ENCODE measurements at places on chromosomes 1 and 21. TPM values are rescaled to one million over a fixed set of nuclear protein-coding genes. Genes with fewer than 3 reads are reported as not detected.
A peak's percentile ranks its signal among the peaks of the same experiment; 100 is the strongest.

- H3K4me1 ChIP-seq: peaks cover 58% of the 10 kb centered on the region
- no peak for DNase-seq
- no peaks in the 10 kb centered on the region for H3K36me3 ChIP-seq
Observed at GRCh38 chr1:93774707-93775106, 93.1 kb upstream of the BCAR3 start.

- DNase-seq: no peak
- no peaks in the 10 kb centered on the region for H3K27me3 ChIP-seq
- H3K4me3 ChIP-seq: no peak overlapping the region
- no peaks in the 10 kb centered on the region for H3K36me3 ChIP-seq
Observed at GRCh38 chr1:245549996-245550719, 395.4 kb downstream of the KIF26B start.

DNA sequence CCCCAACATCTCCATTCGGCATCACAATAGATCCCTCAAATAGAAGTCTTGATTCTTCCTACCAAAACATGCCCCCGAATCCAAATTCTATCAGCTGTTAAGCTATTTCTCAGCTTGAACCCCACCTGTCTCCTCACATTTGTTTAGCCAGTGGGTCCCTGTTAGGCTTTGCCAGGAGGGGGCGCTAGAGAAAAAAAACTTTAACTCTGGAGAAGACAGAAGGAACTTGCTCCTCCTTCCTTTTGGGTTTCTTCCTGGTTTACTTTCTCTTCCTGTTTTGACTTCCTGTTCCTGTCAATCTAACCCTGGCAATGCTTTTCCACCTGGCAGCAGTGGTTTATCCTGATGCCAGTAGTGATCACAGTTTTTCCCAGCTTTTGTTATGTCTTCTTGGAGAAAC is 95.6 kb upstream of the KCNK1 start:
- peak; percentile 11 for DNase-seq
- no peaks in the 10 kb centered on the region for H3K27me3 ChIP-seq
- H3K4me1 ChIP-seq: peaks cover 11% of the 10 kb centered on the region
- no peaks in the 10 kb centered on the region for H3K36me3 ChIP-seq

DNA sequence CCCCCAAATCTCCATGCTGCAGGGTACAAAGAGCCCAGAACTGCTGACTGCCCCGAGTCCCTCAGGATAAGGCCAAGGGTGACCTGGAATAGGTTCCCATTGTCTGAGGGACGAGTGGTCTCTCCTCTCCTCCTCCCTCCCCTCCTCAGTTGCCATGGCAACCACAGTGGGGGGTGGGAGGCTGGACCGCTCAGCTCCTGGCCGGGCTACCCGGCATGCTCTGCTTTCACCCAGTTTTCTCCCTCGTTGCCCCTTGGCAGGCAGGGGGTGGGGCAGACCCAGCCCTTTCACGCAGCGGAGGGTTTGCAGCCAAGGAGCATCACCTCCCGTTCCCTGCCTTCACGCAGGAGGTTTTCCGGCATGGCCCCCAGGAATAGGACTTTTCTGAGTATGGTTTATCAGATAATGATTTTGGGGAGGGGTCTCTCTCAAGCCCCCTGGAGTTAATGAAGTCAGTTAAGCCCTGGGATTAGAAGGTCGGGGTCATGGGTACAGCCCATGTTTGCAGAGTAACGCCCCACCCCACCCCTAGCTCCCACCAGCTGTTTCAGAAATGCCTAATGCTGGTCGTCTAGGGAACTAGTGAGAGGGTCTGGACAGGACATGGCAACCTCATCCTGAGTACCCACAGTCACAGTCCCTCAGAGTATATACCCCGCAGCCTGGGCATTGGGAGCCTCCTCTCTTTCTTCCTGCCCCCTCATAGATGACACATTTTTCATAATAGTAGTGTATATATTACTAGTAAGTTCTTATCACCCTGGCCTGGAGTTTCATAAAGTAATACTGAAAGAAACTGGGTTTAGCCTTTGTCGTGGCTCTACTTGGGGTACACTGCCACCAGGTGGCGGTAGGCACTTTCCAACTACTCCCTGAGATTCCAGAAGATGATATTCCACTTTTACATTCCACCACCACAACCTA is 20.7 kb downstream of the C1QB start:
- peaks cover 20% of the 10 kb centered on the region for H3K27me3 ChIP-seq
- H3K4me3 ChIP-seq: no peak overlapping the region
- H3K27ac ChIP-seq: no peak overlapping the region
- DNase-seq: no peak

GRCh38 chr1:164772635-164773034 is 213.7 kb downstream of the PBX1 start:
- peaks cover 28% of the 10 kb centered on the region for H3K4me1 ChIP-seq
- H3K4me3 ChIP-seq: no peak overlapping the region
- H3K36me3 ChIP-seq: no peaks in the 10 kb centered on the region

GRCh38 chr21:19286876-19287275 is 883.3 kb upstream of the TMPRSS15 start:
- H3K27ac ChIP-seq: no peak overlapping the region
- no peak for DNase-seq
- no peaks in the 10 kb centered on the region for H3K27me3 ChIP-seq
- no peaks in the 10 kb centered on the region for H3K36me3 ChIP-seq

DNA sequence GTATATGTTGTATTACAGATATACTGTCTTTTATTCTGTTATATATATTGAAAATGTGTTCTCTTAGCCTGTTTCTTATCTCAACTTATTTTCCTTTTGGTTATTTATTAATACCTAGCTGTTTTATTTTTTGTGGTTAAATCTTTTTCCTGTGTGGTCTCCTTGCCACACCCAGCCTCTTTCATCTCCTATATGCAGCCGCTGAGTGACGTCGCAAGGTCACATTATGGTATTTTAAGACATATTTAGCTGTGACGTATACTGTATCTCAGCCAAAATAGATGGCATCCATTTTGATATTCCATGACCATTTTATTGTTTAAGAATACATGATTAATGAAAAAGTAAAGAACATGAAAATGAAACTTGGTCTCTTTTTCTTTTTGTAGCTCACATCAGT is 29.1 kb downstream of the CENPF start:
- H3K4me3 ChIP-seq: no peak overlapping the region
- no peak overlapping the region for H3K27ac ChIP-seq
- peaks cover 4% of the 10 kb centered on the region for H3K36me3 ChIP-seq
- H3K27me3 ChIP-seq: no peaks in the 10 kb centered on the region
- no peak for DNase-seq
- no peaks in the 10 kb centered on the region for H3K4me1 ChIP-seq

GRCh38 chr1:243213045-243213787 is 41.9 kb downstream of the CEP170 start:
- no peaks in the 10 kb centered on the region for H3K36me3 ChIP-seq
- no peaks in the 10 kb centered on the region for H3K27me3 ChIP-seq
- no peak overlapping the region for H3K27ac ChIP-seq
- H3K4me3 ChIP-seq: no peak overlapping the region

DNA sequence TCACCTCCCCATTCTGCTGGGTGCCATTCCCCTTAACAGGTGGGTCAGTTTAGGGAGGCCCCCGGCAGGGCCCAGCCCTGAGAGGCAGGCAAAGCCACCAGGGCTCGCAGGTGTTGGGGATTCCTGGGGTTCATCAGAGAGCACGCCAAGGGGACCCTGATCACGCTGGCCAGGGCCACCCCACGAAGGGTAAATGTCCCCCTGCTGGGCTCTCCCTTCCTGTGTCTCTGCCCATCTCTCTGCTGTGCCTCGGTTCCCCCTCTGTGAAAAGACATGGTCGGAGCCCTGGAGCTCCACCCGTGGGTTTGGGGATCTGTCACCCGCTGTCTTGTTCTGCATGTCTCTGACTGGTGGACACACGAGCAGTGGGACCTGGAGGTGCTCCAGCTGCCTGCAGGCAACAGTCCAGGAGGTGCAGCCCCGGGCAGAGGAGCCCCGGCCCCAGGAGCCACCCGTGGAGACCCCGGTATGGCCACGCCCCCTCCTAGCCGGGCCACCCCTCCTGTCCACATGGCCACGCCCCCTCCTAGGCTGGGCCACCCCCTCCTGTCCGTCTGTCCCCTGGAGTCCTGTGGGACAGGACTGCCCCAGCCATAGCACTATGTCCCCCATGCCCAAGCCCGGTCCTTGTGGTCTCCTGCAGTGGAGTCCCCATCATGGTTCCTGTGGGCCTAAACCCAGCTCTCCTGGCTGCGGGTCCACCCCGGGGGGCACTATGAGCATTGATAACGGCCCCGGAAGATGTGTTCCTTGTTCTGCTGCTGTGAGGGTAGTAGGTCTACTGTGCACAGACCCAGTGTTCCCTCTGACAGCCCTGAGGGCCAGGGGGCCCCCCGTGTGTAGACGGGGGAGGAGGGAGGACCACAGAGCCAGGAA is 6.5 kb downstream of the AIRE start:
- no peaks in the 10 kb centered on the region for H3K36me3 ChIP-seq
- H3K27me3 ChIP-seq: peaks cover 32% of the 10 kb centered on the region
- no peak overlapping the region for H3K27ac ChIP-seq
- no peak for DNase-seq

DNA sequence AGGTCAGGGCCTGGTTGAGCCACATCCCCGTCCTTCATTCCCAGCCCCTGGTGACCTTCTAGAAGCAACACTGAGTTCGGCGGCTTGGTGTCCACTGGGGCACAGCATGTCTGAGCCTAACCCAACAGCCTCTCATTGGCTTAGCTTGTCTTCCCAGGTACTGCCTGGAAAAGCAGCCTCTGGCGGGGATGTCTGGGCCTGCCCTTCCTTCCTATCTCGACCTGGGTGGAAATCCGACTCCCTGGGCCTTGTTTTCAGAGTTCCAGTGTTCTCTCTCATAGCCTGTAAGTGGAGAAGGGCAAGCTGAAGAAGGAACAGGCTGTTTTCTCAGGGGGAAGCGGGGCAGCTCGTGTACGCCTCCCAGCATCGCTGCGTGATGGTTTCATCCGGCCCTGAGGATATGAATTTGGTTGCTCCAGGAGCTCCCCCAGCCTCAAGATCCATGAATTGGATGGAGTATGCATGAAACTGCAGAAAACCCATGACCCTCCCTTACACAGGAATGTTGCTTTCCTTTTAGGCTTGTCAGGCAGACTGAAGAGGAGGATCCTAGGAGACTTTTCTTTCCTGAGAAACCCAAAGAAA is 116.5 kb upstream of the IRF2BP2 start:
- H3K4me3 ChIP-seq: no peak overlapping the region
- no peaks in the 10 kb centered on the region for H3K27me3 ChIP-seq
- H3K27ac ChIP-seq: peak overlapping the region; percentile 100
- no peaks in the 10 kb centered on the region for H3K36me3 ChIP-seq

GRCh38 chr1:1550087-1550486 is 9.7 kb upstream of the TMEM240 start:
- no peak overlapping the region for H3K27ac ChIP-seq
- no peak for DNase-seq
- no peaks in the 10 kb centered on the region for H3K27me3 ChIP-seq
- no peaks in the 10 kb centered on the region for H3K36me3 ChIP-seq
- H3K4me1 ChIP-seq: peaks cover 7% of the 10 kb centered on the region
- H3K4me3 ChIP-seq: no peak overlapping the region

DNA sequence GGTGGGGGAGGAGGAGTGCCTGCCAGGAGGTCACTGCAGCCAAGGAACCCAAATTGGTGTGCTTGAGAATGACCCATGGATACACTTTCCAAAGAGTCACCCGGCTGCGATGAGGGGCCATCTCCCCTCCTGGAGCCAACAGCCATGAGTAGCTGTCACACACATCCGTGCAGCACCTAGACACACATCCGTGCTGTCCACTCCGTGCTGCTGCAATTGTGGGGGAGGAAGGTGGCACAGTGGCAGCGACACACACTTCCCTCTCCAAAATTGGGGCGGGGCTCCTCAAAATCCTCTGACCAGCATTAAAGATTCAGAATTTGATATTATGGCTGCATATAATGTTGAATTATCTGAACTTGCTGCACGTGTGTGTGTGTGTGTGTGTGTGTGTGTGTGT is 15.8 kb downstream of the TP73 start:
- no peak overlapping the region for H3K27ac ChIP-seq
- H3K36me3 ChIP-seq: no peaks in the 10 kb centered on the region
- peaks cover 15% of the 10 kb centered on the region for H3K4me1 ChIP-seq
- peaks cover 13% of the 10 kb centered on the region for H3K27me3 ChIP-seq

DNA sequence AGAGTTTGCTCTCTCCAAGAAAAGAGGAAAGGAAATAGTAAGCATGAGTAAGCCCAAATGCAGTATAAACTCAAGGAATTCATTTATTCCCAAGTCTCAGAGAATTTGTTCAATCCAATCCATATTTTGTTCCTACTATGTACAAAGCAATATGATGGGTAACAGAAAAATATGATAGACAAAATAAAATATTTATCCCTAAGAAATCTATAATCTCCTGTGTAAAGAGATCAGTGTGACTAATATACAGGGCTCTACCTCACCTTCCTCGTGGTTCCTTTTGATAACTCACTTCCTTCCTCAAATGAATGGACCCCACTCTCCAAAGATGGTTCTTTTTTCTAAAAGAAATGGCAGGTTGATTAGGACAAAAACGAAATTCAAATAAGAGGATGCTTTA is 7.6 kb downstream of the CLSPN start:
- DNase-seq: no peak
- no peak overlapping the region for H3K27ac ChIP-seq
- no peak overlapping the region for H3K4me3 ChIP-seq
- H3K4me1 ChIP-seq: no peaks in the 10 kb centered on the region
- H3K36me3 ChIP-seq: peaks cover 6% of the 10 kb centered on the region
- no peaks in the 10 kb centered on the region for H3K27me3 ChIP-seq

- DNase-seq: no peak
- no peaks in the 10 kb centered on the region for H3K4me1 ChIP-seq
- H3K27me3 ChIP-seq: no peaks in the 10 kb centered on the region
- no peaks in the 10 kb centered on the region for H3K36me3 ChIP-seq
- no peak overlapping the region for H3K4me3 ChIP-seq
Observed at GRCh38 chr1:172286629-172287076, 133.8 kb upstream of the C1orf105 start.

DNA sequence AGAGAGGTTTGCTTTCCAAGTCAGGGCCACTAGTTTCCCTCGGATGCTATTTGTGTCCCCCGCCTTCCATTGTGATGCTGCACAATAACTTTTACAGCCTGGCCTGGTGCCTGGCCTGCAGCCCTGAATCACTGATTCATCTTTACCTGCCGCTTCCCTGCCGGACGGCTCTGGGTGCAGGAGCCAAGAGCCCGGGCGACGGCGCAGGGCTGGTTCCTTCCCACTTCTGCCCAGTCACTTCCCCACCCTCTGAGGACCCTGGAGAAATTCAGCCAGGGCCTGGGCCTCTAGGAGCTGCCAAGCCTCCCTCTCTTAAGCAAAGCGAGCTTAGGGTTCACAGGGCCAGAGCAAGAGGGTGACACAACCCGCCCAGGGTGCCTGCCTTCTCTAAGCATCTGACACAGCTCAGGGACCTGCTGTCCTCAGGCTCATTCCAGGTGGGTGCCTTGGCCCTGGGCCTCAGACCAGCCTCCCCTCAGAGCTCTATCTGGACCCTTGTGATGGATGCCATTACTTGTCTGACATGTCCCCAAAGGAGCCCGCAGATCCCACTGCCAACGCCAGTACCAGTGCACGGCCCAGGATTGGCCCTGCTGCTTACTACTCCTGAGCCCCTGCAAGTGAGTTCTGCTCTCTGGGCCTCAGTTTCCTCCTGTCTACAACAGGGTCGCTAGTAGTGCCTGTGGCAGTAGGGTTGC is 381.0 kb upstream of the VAMP3 start:
- no peaks in the 10 kb centered on the region for H3K36me3 ChIP-seq
- H3K27ac ChIP-seq: no peak overlapping the region
- no peaks in the 10 kb centered on the region for H3K27me3 ChIP-seq
- no peaks in the 10 kb centered on the region for H3K4me1 ChIP-seq
- H3K4me3 ChIP-seq: no peak overlapping the region
- DNase-seq: no peak

Gene OR2AK2
- polyA plus RNA-seq: not detected

Gene C1orf53
- polyA plus RNA-seq: 7.0 TPM

Gene NLRP3
- 0.12 TPM for polyA plus RNA-seq

Gene CRNN
- 0.05 TPM for polyA plus RNA-seq

Gene TMOD4
- polyA plus RNA-seq: 0.42 TPM

Gene TSPEAR
- not detected for polyA plus RNA-seq

Gene NR5A2
- 0.05 TPM for polyA plus RNA-seq
